Activated T-helper 2 cell treated with anti-CD3 and anti-CD28 coated beads, Interferon-gamma antibody, Interleukin-2, Interleukin-4, amounts not matched to agents 10 μg/mL and 5 μg/mL and 100 μg/mL, durations not matched to agents 14 hours and 24 hours and 36 hours (primary cell): ENCODE measurements at places on chromosomes 16 and 17. TPM values are rescaled to one million over a fixed set of nuclear protein-coding genes. Genes with fewer than 3 reads are reported as not detected.

SMPD3 gene
- total RNA-seq, result 0.07 and 0.25 TPM in 2 replicates

ELMO3 gene
- total RNA-seq, result 6.8 and 7.1 TPM in 2 replicates

SP2 gene
- total RNA-seq, result 16.5 and 19.7 TPM in 2 replicates

CDRT15 gene
- total RNA-seq, result not detected in 2 replicates

KRT33B gene
- not detected in 2 replicates for total RNA-seq

CBFA2T3 gene
- 0.23 and 0.30 TPM in 2 replicates for total RNA-seq

TBC1D3H gene
- not detected in 2 replicates for total RNA-seq

GRCh38 chr17:977166-977565, 2.4 kb downstream of the NXN start:
- no peak for DNase-seq

GRCh38 chr16:9177861-9178260, 86.4 kb downstream of the HAPSTR1 start:
- no peak for DNase-seq

GRCh38 chr16:77951788-77952187, 70.6 kb upstream of the CLEC3A start:
- DNase-seq, result no peak

DNA sequence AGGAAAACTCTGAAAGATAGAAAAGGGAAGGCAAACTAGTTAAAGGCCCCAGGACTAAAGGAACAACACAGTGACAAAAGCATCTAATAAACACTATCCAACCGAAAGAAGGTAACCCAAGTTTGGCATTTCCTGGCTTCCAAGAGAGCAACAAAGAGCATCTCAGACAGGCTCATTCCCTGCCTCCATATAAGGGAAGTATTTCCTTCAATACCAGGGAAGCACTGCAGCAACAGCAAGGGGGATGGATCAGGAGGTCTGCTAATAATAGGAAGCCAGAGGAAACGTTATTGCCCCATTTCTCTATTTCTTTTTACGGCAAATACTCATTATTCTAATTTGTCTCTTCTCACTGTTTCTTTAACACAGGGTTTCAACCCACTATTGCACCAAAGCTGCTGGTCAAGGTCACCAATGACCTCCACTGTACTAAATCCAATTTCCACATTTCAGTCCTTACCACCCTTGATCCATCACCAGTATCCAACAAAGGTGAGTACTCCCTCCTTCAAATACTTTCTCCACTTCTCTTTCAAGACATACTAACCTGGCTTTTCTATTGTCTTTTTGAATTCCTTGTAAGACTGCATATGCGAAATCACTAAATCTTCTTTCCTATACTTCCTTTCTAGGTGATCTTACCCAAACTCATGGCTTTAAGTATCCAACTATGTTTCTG, 86.1 kb downstream of the KANSL1 start:
- DNase-seq, result no peak

DNA sequence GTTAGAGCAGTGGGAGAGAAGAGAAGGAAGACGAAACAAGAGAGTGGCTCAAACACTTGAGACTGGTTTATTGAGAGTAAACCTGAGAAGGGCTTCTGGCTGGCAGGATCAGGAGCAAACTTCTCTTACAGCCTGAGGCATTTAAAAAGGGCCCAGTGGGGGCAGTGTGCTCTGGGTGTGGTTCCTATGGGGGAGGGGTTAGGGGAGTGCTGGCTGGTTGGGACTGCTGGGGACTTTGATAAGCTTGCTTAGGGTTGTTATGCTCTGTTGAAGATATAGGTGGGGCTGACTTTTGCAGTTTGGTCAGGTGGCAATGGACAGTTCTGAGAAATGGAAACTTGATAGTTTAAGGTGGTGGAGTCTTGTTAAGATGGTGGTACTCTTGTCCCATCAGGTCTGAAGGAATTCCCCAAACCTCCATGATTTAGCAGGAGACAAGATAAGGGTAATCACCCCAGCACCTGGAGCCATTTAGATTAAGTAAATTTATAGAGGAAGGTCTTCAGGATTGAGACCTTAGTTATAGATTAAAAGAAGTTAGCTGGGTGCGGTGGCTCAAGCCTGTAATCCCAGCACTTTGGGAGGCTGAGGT, 79.3 kb downstream of the EMP2 start:
- peak; percentile 14 for DNase-seq

GRCh38 chr16:8682551-8683259, 8.3 kb downstream of the ABAT start:
- no peak for DNase-seq

DNA sequence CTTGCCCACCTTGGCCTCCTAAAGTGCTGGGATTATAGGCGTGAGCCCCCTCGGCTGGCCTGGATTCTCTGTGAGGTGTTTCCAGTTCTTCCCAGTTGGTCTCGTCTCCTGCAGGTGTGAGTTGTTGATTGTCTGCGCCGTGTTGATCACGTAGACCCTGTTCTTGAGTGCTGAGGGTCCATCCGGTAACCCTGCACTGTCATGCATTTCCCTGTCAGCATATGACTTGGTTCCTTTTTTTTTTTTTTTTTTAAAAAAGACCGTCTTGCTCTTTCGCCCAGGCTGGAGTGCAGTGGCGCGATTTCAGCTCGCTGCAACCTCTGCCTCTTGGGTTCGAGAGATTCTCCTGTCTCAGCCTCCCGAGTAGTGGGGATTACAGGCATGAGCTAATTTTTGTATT, 17.3 kb downstream of the MGRN1 start:
- DNase-seq, result no peak

GRCh38 chr16:86517652-86518258, 7.4 kb downstream of the FOXF1 start:
- no peak for DNase-seq

GRCh38 chr16:58426966-58427365, 34.7 kb downstream of the GINS3 start:
- no peak for DNase-seq

DNA sequence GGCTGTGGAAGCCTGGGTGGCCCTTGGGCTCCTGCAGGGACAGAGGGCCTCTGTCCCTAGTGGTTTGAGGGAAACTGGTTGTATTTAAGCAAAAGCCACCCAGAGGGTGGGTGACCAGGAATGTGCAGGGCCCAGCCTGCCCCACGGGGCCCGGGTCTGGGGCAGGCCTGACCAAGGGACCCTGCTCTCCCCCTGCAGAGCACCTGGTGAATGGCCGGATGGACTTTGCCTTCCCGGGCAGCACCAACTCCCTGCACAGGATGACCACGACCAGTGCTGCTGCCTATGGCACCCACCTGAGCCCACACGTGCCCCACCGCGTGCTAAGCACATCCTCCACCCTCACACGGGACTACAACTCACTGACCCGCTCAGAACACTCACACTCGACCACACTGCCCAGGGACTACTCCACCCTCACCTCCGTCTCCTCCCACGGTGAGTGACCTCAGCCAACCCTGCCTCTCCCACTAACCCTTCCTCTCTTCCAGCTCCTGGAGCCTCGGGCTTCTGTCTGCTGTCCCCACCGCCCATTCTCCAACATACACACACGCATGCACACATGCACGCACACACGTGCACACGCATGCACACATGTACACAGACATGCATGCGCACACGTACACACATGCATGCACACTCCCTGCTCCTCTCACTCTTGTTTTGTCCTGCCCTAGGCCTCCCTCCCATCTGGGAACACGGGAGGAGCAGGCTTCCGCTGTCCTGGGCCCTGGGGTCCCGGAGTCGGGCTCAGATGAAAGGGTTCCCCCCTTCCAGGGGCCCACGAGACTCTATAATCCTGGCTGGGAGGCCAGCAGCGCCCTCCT, 10.4 kb downstream of the GALK1 start:
- no peak for DNase-seq

DNA sequence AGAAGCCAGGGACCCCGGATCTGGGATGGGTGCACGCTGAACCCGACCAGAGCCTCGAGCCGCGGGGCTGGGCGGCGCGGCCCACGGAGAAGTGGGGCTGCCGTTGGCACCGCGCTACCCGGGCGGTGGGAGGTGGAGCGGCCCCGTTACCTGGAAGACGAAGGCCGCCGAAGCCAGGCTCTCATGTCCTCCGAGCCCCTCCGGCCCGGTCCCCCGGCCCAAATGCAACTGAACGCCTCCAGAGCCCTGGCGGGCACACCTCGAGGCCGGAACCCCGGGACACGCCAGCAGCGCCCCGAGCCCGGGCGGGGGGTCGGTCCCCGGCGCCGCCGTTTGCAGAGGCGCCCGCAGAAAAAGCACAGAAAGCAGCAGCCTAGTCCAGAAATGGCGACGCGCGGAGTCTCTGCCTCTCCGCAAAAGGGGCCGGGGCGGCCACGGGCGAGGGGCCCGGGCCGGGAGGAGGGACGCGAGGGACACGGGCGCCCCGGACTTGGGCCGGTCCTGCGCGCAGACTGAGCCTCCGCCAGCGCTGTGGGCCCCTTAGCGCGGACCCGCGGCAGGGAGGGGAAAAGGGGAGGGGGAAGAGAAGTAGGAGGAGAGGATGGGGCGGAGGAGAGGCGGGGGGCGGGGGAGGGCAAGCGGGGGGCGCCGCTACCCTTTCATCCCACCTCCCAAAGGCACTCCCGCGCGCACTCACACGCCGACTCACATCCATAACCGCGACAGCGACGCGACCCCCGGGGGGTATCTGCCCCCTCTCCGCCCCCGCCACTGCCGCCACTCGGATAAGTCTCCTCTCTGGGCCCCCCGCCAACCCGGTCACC, 1.4 kb downstream of the AXIN2 start:
- no peak for DNase-seq

DNA sequence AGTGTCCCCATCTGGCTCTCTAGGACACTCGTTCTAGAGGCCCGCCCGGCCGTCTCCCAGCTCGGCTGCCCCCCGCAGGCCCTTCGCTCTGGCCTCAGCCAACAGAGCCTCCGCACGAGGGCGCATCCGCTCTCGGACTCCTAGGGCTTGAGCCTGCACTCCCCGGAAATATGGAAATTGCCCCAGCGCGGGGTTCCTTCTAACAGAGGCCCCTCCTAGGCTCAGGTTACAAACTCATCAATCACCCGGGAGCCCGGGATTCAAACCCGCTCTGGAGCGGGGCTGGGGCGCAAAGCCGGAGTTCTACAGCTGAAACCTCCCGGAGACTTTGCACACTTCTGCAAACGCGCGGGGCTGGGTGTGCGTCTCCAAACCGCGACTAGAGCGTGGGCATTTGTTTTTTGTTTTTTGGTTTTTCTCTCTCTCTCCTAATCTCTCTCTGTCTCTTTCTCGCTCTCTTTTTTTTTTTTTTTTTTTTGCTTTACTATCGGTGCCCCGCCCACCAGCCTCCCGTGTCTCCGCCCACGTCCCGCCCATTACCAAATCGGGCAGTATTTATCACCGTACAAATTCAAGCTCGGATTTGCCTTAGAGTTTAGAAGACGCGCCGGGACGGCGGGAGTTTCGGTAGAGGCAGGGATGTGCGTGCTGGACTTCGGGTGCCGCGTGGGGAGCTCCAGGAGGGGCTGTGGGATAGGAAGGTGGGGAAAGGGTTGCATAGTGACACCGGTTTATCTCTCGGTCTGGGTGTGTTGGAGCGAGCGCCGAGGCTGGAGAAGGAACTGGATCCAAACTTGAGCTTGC, 2.4 kb upstream of the FOXL1 start:
- peak; percentile 50 for DNase-seq

DNA sequence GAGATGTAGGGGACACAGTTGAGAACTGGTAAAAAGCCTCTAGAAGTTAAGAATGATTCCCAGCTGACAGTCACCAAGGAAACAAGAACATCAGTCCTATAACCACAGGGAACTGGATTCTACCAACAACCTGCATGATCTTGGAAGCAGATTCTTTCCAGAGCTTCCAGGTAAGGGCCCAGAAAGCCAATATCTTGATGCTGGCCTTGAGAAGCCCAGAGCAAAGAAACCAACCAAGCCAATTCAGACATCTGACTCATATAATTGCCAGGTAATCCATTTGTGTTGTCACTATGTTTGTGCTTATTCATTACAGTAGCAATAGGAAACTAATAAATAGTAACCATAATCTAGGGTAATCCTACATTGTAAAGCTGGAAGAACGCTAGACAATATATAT, 81.6 kb downstream of the CACNG1 start:
- DNase-seq, result no peak

DNA sequence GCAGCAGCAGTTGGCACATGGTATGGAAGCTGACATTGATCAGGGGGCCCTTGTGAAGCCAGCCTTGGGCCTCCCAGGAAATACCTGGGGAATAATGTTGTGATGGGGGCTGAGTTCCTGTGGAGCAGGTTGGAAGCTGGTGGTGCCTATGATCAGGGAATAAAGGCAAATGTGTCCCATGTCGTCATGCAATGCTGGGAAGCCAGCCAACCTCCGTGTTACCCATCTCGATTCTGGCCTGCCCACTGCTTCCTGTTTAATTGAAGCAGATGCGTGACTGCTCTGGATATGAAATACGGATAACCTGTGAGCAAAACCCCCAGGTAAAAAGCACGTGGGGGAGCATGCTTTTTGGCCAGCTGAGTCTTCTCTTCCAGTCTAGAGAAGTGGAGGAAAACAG, 580.4 kb upstream of the HSBP1 start:
- no peak for DNase-seq

DNA sequence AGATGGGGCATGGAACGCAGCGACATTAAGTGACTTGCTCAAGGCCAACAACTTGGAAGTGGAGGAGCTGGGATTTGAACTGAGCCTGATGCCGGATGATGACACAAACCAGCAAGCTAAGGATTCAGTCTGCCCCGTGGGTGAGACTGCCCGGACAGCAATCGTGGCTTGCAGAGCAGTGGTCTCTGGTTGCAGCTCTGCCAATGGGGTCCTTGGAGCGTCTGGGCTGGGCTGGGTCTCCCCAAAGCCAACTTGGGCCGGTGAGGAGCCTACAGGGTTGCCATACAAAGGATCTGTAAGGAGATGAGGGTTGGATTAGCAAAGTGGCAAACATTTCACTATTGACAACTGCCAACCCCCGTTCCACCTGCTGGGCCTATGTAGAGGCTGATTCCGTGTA, 2.6 kb upstream of the CRISPLD2 start:
- no peak for DNase-seq

DNA sequence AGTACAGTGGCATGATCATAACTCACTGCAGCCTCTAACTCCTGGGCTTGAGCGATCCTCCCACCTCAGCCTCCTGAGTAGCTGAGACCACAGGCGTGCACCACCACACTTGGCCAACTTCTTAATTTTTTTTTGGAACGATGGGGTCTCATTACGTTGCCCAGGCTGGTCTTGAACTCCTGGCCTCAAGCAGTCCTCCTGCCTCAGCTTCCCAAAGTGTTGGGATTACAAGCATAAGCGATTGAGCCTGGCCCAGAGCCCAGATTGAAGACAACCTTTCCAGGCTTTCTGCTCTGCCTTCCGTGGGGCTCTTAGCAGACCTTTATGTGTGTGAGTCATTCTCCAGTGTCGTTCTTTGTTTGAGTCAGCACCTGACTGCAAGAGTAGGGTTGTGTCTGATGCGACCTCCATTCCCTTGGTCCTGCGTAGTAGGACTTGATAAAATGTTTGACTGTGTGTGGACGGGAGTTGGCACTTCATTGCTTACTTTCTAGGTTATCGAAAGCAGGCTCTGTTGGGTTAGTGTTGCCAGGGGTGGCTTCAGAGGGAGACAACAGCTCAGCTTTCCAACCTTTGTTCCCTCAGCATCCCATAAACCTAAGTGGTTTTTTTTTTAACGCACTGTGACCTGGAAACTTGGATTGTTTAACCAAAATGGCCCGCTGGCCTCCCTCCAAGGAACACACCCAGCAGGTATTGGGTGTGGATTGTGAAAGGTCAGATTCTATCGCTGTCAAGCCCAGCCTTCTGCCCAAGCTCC, 26.4 kb downstream of the EEF2K start:
- DNase-seq, result no peak

GRCh38 chr17:36534840-36535668, at the start of the genes MYO19 and PIGW:
Gene MYO19, minus strand, starts transcription at chr17:36534868. Its CDS starts 2,330 bp downstream, at chr17:36532538.
Gene PIGW, plus strand, starts transcription at chr17:36534987. Its CDS starts 2,115 bp downstream, at chr17:36537102.
- DNase-seq, result peak; percentile 84

GRCh38 chr16:66427871-66428681, 981 bp downstream of the BEAN1 start:
- DNase-seq, result no peak
